ENCODE measurements at places on chromosomes 3 and 15.

DNA sequence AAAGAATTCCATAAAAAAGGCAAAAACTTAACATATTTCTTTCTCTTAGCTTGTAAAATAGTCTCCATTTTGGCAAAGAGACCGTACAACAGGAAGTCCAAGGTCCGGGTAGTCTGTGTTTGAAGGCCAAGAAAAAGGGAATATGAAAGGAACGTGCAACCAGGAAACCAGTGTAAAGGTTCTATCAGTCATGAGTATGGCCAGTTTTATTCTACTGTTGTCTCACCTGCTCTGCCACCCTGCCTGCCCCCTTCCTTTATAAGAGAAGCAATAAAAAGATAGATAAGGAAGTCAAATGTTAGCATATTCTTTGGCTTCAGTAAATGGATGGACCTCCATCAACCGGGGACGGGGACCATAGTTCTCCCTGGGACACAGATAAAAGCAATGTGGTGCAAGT is 370.6 kb upstream of the ROBO2 start:
- DNase-seq: no peak

GRCh38 chr15:70435872-70436271 is 327.5 kb downstream of the UACA start:
- DNase-seq: no peak

DNA sequence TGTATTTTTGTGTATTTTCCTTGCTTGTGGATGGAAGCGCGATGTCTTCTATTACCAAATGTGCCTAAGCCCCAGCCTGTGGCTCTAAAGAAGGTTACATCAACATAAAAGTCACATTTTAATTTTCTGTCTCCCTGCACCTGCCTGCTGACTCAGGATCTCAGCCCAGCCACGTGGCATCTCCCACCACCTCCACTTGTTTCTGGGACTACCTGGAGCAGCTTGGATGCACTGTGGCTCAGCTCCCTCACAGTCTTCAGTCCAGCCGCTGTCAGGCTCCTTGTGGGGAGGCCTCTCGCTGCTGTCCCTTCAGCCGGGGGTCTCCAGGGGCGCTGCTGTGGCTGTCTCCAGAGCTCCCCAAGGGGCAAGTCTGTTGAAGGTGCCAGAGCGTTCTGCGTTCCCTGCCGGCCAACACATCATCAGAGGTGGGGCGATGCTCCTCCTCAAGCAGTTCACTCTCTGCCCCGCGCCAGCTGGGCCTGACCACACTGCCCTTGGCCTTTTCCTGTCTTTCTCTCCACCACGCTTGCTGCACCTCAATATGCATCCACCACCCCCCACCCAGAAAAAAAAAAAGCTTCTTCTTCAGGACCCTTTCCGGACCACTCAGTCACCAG is 47.7 kb upstream of the BDH1 start:
- no peak for DNase-seq

DNA sequence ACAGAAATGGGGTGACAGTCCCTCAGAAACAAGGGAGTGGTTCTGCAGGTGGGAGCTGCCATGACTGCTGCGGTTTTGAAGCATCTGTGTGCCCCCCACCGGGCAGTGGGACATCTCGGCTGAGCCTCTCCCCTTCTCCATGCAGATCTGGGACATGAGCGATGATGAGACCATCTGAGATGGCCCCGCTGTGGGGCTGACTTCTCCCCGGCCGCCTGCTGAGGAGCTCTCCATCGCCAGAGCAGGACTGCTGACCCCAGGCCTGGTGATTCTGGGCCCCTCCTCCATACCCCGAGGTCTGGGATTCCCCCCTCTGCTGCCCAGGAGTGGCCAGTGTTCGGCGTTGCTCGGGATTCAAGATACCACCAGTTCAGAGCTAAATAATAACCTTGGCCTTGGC is 89.0 kb downstream of the VGLL4 start:
- no peak for DNase-seq

DNA sequence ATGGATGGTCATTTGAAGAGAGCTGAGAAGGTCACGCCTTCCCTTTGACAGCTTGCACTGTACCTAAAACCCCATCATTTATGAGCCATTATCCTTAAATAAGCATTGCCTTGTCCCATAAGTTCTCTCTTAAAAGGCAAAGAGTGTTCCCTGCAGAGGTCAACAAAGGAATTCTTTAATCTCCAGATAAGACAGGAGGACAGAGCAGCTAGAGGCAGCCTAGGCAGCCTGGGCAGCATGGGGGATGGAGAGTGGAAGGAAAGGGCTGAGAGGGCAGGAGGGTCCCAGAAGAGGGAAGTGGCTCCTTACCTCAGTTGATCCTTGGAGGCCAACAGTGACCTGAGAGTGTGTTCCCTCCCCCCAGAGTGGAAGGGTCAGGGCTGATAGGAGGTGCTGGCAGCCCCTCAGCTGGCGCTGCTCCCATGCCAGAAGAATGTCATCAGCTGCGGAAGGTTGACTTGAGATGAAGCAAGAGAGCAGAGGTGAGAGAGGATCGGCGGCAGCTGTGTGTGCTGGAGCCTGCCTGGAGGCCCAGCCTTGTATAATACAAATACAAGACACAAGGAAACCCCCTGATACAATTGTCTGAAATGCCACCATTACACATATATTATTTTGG is 12.8 kb downstream of the KBTBD13 start:
- no peak for DNase-seq

DNA sequence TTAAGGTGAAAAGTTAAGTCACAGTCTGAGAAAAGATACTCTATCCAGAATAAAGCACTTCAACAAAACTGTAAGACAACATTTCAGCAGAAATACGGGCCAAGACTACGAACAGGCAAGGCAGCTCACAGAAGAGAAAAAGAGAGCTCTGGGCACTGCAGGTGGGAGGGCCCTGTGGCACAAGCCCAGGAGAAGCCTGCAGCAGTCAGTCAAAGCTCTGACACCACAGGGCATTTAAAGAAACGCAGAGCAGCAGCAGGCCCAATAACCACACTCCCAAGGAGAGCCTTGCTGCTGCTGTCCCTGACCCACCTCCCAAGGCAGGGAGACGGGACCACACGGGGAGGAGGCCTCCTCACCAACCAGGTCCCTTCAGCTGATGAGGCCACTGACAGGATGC is 19.2 kb downstream of the CHSY1 start:
- DNase-seq: no peak

Measured in AG20443 (cell line).